IPS-NIHi11 (cell line): ENCODE measurements at places on chromosomes 7 and 10.

DNA sequence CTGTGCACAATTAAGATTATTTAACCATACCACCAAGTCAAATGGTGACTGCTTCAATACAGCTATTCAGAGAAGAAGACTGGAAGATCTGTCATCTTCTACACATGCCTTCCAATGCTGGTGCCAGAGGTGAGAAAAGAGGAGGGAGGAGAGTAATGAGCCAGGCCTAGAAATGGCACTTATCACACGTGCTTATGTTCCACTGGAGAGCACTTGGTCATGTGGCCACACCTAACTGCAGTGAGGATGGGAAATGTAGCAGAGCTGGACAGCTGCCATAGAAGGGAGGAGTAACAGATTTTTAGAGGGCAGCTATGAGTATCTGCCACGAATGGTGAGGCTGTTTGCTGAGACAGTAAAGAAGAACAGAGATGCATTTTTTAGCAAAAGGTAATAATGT, 77.1 kb downstream of the MPLKIP start:
- DNase-seq = no peak

GRCh38 chr10:12684784-12685183, 316.7 kb downstream of the CCDC3 start:
- DNase-seq = no peak

DNA sequence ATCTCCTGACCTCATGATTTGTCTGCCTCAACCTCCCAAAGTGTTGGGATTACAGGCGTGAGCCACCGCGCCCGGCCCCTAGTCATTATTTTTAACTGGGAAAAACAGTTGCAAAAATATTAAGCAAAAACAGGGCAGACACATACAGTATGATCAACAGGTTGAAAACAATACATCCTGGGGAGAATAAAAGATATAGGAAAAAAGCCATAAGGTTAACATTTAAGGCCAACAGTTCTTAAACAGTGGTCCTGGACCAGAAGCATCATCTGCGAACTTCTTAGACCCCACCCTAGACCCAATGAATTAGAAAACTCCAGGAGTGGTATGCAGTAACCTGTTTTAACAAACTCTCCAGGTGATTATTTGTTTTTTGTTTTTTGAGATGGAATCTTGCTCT, 6.5 kb downstream of the UBE2H start:
- DNase-seq = no peak

GRCh38 chr7:66202441-66202840, 2.7 kb upstream of the TPST1 start:
- DNase-seq = no peak

DNA sequence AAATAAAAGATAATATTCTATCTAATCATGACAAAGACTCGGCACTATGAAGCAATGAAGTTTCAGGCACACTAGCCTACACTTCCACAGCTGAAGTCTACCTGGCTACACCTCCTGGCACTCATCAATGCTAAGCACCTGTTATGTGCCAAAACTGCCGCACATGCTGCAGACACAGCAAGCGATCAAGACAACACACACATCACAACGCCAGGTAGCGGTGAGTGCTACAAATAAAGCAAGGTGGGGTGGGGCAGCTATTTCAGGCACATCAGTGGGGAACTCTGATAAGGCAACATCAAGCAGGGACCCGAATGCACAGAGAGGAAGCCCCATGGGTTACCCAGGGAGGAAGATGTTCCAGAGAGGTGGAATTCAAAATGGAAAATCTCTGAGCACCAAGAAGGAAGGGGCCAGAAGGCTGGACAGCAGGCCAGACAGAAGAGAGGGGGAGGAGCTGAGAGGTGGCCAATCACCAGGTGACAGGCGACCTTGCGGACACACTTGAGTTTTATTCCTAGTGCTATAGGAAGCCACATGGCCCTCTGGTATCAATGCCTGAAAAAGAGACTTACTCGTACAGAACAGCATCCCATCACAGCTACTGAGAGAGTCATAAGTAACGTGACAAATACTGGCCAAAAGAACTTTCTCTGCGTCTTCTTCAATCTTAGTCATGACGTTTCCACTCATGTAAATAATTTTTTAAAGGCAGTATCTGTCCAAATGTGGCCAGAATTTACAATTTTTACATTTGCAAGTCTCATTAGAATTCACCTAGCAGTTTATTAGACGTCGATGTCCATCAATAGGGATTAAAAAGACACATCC, 8.0 kb downstream of the PSAP start:
- no peak for DNase-seq

DNA sequence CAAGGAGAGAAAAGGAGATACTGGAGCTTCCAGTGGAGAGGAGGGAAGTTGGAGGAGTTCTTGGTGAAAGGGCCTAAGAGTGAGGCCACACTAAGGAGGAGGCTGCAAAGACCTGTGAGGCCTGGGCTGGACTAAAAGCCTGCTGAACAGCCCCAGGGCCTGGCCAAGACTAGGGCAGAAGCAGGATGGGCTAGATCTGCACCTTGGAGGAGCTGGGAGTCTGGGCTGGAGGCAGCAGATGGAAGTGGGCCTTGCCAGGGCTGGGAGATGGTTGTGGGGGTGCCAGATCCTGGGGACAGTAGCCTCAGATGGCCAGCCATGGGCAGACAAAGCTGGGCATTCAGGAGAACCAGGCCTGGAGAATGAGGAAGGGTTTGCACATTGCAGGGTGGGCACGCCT, 6.5 kb upstream of the PURB start:
- no peak for DNase-seq

DNA sequence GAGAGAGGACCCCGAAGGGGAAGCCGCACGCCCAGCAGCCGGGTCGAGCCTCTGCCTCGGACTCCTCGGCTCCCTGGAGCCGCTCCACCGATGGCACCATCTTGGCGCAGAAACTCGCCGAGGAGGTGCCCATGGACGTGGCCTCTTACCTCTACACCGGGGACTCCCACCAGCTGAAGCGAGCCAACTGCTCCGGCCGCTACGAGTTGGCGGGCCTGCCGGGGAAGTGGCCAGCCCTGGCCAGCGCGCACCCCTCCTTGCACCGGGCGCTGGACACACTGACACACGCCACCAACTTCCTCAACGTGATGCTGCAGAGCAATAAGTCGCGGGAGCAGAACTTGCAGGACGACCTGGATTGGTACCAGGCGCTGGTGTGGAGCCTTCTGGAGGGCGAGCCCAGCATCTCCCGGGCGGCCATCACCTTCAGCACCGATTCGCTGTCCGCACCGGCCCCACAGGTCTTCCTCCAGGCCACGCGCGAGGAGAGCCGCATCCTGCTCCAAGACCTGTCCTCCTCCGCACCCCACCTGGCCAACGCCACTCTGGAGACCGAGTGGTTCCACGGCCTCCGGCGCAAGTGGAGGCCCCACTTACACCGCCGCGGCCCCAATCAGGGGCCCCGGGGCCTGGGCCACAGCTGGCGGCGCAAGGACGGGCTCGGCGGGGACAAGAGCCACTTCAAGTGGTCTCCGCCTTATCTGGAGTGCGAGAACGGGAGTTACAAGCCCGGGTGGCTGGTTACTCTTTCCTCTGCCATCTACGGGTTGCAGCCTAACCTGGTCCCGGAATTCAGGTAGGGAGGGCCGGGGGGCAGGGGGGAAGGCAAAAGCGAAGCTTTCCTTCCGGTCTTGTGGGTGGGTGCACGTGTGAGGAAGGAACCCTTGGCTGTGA, 973 bp downstream of the GPR158 start:
- peak; percentile 49 for DNase-seq

DNA sequence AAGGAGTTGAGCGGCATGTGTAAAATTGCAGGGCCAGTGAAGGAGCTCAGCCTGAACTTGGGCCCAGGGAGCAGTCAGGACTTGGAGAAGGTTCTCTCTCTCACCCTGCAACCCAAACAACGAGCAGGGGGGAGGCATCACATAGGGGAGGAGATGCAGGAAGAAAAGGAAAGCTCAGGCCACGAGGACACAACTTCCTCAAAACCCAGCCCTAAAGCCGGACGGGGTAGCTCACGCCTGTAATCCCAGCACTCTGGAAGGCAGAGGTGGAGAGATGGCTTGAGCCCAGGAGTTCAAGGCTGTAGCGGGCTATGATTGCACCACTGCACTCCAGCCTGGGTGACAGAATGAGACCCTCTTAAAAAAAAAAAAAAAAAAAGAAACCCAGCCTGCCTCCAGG, 629.1 kb downstream of the PARD3 start:
- DNase-seq = no peak

DNA sequence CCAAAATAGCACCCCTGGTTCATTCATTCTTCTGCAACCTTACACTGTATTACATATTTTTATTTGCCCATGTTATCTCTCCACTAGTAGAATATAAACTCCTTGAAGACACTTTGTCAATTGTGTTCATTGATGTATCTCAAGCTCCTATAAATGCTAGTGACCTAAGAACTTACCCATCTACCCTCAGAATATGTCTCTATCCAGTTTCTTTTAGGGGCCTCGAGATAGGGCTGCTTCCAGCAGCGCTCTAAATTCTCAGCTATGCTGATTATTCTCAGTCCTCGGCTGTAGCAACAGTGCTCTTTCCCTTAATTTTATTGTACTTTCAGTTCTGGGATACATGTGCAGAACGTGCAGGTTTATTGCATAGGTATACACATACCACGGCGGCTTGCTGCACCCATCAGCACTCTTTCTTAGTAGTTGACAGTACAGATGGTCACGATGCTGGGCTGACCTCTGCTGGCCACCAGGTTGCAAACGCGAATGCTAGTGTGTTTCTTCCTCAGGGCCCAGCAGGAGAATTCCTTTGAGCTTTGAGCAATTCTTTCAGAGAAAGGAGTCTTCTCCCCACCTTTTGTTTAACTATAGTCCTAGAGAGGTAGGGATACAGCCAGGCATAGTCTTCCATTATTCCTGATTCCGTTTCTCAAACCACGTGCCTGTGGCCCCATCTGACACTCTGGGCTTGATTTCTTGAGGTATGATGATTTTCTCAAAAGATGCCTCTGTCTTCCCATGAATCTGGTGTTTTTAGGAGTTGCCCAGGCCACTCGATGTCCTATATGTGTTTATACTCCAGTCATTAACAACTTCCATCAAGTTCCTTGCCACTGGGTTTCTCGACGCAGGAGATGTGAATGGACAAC, 49.1 kb upstream of the CDC14C start:
- peak; percentile 33 for DNase-seq

- DNase-seq = no peak
Measured at GRCh38 chr10:106696239-106696638, 468.3 kb downstream of the SORCS1 start.

DNA sequence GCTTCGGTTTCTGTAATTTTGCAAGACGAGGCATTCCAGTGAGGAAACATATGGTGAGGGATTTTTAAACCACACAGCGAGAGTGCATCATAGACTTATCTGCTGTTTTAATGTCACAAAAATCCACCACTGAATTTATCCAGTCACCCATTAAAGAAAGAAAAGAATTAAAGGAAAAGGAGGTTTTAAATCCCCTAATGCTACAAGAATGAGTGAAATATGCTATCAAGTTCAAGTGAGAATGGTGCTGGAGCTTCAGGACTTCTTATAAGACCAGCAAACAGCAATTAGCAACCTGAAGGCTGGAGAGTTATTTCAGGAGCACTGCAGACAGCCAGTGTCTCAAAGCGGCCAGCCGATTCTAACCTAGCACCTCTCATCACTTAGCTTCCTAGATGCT, 439.1 kb upstream of the MGMT start:
- no peak for DNase-seq

GRCh38 chr7:25314094-25314730, 85.9 kb upstream of the NPVF start:
- DNase-seq = no peak

DNA sequence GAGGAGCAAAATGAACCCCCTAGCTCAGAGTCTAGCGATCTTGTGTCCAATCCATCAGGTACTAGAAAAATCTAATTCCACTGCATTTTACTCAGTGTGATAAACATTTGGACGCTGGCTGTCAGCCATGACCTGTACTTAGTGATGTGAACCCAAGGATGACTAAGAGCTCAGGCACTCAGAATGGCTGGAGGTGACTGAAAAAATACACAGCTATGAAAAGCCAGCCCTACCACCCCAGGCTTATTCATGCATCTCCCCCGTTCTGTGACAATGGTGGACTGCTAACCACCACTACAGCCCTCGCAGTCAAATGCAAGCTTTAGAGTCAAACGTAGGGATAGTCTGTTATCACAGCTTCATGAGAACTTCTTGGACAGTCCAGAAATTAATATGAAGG, 14.9 kb downstream of the AFAP1L2 start:
- peak; percentile 58 for DNase-seq

- no peak for DNase-seq
Measured at GRCh38 chr7:132548489-132549078, 27.7 kb downstream of the PLXNA4 start.

GRCh38 chr10:119908166-119908565, 15.6 kb downstream of the SEC23IP start:
- no peak for DNase-seq

DNA sequence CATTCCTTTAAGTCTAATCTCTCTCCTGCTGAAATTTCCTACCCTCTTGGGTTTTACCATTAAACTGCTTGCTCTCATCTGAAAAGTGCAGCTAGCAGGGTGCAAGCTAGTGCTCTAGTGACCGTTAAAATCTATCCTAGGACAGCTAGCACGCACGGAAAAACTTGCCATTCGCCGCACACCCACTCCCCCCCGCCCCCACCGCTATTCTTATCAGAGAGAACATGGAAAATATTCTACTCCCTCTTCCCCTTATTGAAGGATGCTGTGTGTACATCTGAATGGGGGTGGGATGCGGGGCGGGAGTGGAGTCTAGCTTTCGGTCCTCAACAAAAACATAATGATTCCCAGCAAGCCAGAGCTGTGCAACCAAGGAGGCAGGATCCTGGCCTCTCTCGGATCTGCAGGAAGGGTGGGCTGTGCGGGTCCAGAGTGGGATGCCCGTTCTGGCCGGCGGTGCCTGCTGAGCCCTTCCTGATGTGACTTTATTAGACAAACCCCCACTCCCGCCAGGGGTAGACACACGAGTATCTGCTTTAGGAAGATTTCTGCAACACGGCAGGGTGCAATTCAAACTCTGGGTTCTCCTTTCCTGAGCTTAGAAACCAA, 1.1 kb upstream of the ADRA2A start:
- DNase-seq = peak; percentile 45

DNA sequence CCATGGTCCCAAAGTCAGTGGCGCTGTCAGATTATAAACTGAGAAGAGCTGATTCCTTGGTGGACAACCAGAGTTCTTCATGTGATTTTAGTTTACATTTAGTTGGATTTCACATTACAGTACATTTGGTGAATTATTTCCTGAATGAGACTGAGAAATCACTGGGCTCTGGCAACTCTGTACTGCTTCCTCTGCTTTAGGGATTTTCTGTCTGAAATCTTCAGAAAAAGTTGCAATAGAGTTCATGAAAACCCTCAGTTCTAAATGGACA, 242.6 kb downstream of the BICC1 start:
- DNase-seq = no peak

- no peak for DNase-seq
Measured at GRCh38 chr10:90732581-90732980, 125.3 kb downstream of the HTR7 start.
